Ovary (tissue), 10 donors: ENCODE measurements at places on chromosomes 6 and 20. TPM values are rescaled to one million over a fixed set of nuclear protein-coding genes. Genes with fewer than 3 reads are reported as not detected.

- no peak for DNase-seq
Observed at GRCh38 chr20:4513720-4514119, 208.0 kb upstream of the PRND start.

The GLP1R gene
- not detected for total RNA-seq

DNA sequence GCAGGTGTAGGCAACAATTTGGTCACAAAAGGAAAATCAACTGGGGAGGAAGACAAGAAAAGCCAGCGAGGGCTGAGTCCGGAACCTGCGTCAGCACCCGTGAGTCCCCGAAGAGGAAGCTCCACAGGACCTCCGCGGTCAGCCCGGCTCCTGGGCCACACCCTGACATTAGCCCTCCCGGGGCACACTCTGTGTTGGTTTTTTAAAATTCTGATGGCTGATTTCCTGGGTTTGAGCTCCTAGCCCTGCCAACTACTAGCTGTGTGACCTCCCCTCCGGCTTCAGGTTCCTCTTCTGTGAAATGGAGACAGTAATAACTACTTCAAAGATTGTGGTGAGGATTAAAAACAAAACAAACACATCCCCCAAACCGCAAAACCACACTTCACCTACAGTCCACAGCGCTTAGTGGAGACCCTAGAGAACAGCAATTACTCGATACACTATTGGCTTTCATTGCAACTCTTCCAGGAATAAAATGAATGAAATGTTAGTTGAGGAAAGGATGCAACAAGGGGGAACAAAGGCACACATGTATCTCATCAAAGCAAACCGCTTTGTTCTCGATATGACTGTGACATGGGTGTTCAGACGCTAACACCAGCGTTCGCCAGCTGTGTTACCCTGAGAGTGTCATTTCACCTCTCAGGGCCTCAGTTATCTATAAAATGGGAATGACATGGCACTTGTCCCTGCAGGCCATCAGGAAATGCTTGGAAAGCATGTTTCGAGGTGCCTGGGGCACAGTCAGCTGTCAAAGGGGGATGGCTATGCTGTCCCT lies 985 bp downstream of the ZBP1 start:
- no peak for DNase-seq

The TFAP2C gene
- total RNA-seq, result 1.6 TPM

The GRIK2 gene
- 0.82 TPM for total RNA-seq

DNA sequence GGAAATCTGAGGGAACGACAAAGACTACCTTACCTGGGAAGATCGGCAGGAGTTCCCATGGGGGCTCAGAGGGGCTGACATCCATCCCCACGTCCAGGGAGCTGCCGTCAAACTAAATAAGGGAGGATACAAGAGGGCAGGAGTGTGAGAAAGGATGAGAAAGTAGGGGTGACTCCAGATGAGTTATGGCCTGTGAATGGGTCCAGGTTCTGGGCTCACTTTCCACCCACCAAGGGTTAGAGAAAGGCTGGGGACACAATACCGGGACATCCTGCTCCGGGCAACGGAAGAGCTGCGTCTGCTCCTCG lies 683 bp downstream of the ATF6B start:
- no peak for DNase-seq

- DNase-seq, result no peak
Observed at GRCh38 chr20:4812216-4812615, 90.5 kb downstream of the PRND start.

GRCh38 chr6:160882006-160882405 lies 109.6 kb upstream of the MAP3K4 start:
- DNase-seq, result no peak

DNA sequence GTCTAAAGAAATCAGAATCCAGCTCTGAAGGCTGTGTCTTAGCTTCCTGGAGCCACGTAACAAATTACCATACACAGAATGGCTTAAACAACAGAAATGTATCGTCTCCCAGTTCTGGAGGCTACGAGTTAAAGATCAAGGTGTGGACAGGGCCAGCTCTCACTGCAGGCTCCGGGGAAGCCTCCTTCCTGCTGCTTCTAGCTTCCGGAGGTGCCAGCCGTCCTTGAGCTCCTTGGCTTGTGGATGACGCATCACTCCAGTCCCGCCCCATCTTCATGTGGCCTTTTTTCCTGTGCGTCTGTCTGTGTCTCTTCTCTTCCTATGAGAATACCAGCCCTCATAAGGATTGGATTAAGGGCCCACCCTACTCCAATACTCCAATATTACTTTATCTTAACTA lies 319.1 kb upstream of the QKI start:
- DNase-seq, result no peak

The TNNC2 gene
- 3.6 TPM for total RNA-seq

DNA sequence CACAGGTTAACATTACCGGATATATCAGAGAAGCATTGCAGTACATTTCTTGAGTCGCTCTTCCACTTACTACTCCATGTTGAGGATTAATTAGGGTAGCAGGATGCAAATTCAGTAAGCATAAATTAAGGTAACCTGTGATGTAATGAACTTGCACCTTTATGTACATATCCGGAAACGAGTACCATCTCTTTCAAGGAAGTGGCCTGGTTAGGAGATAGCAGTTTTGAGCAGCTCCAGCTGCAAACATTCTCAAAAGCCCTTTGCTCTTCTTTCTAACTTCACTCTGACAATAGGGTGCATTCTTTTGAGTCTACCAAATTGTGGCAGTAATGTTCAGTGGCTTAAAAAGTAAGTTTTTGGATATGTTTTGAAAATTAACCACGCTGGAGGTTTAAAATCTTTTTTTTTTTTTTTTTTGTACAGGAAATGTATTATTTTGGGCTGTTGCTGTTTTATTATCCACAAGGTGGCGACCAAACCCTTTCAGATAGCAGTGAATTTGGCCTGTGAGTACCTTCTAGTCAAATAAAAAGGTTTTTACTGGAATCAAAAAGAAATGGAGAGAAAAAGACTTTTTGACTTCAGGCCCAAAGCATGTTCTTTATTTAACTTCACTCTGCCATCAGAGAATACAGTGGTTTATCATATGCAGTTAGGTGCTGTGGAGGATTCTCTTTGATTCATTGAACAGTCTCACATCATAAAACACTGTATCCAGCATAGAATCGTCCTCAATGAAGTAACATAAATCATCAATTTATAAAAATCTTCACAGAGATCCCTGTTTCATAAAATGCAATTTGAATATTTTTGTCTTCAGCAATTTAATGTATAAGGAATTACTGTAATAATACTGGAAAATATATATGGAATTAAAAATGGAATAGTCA lies 8.9 kb downstream of the FAM217B start:
- DNase-seq, result no peak
